ENCODE measurements at places on chromosomes 7 and 10. TPM values are rescaled to one million over a fixed set of nuclear protein-coding genes. Genes with fewer than 3 reads are reported as not detected.

CHRM2 gene
- 1.1 TPM for total RNA-seq

FAM25A gene
- total RNA-seq = not detected

IRF5 gene
- 29.4 TPM for total RNA-seq

DDC gene
- 3.1 TPM for total RNA-seq

GRCh38 chr7:375321-375831 lies 85.4 kb downstream of the FOXL3 start:
- peak; percentile 57 for DNase-seq
- no peaks in the 10 kb centered on the region for H3K27me3 ChIP-seq
- no peaks in the 10 kb centered on the region for H3K36me3 ChIP-seq
- no peak overlapping the region for H3K4me3 ChIP-seq
- H3K4me1 ChIP-seq = peaks cover 13% of the 10 kb centered on the region

GRCh38 chr7:6015917-6016652 lies 7.0 kb downstream of the AIMP2 start:
- peak; percentile 78 for DNase-seq
- no peaks in the 10 kb centered on the region for H3K27me3 ChIP-seq
- peaks cover 46% of the 10 kb centered on the region for H3K36me3 ChIP-seq
- H3K27ac ChIP-seq = no peak overlapping the region

DNA sequence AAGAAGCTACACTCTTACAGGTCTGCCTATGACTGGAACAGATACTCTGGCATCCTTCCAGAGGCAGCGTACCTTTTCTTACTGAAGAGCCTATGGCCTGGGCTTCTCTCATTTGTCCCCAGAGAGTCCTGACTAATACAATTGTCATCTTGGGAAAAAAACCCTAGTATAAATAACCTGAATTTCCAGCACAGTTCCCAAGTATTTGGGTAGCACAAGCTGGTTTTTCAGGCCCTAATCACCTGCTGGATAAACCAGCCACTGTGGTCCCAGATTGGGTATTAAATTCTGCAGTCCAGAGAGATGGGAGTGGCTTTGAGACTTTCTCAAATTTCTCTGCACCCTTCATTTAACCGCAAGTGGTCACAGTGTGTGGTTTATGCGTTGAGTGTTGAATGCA lies 186.8 kb upstream of the NEBL start:
- H3K36me3 ChIP-seq = no peaks in the 10 kb centered on the region
- H3K27ac ChIP-seq = no peak overlapping the region
- no peak overlapping the region for H3K4me3 ChIP-seq
- H3K4me1 ChIP-seq = no peaks in the 10 kb centered on the region
- DNase-seq = no peak

DNA sequence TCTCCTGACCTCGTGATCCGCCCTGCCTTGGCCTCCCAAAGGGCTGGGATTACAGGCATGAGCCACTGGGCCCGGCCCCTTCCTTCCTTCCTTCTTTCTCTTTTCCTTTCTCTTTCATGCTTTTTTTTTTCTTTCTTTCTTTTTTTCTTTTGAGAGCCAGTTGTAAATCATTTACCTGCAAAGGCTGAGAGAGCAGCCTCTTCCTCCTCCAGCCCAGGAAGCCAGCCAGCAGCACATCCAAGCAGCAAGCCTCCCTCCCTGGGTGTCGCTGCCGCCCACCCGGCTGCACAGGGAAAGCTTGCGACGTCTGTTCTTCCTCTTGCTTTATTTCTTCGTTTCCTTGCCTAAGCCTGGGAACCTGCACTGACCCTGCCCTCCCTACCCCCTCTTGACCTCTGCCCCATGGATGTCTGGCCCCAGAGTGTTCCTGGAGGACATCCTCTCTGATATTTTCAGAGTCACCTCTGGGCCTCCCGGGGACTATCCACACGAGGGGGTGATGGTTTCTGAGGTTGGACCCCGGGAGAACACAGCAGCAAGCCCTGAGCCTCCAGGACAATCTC lies 62.8 kb upstream of the MYL10 start:
- no peak for DNase-seq
- no peaks in the 10 kb centered on the region for H3K36me3 ChIP-seq
- no peak overlapping the region for H3K27ac ChIP-seq
- H3K4me1 ChIP-seq = peaks cover 9% of the 10 kb centered on the region
- no peaks in the 10 kb centered on the region for H3K27me3 ChIP-seq

GRCh38 chr7:22292531-22292930 lies 64.4 kb downstream of the RAPGEF5 start:
- no peak overlapping the region for H3K4me3 ChIP-seq
- no peaks in the 10 kb centered on the region for H3K27me3 ChIP-seq
- H3K4me1 ChIP-seq = peaks cover 13% of the 10 kb centered on the region
- H3K36me3 ChIP-seq = no peaks in the 10 kb centered on the region
- H3K27ac ChIP-seq = no peak overlapping the region

- H3K36me3 ChIP-seq = no peaks in the 10 kb centered on the region
- no peaks in the 10 kb centered on the region for H3K27me3 ChIP-seq
- H3K4me3 ChIP-seq = no peak overlapping the region
- DNase-seq = no peak
- no peak overlapping the region for H3K27ac ChIP-seq
Measured at GRCh38 chr7:146096994-146097393, 19.6 kb upstream of the CNTNAP2 start.

GRCh38 chr7:1851721-1852516 lies 181.8 kb downstream of the ELFN1 start:
- DNase-seq = peak; percentile 51
- no peaks in the 10 kb centered on the region for H3K27me3 ChIP-seq
- H3K36me3 ChIP-seq = no peaks in the 10 kb centered on the region
- H3K4me1 ChIP-seq = no peaks in the 10 kb centered on the region

GRCh38 chr10:79105150-79105739 lies 36.5 kb downstream of the ZMIZ1 start:
- DNase-seq = no peak
- H3K4me3 ChIP-seq = no peak overlapping the region
- H3K4me1 ChIP-seq = peaks cover 70% of the 10 kb centered on the region
- H3K36me3 ChIP-seq = peaks cover under 1% of the 10 kb centered on the region
- peak overlapping the region; percentile 37 for H3K27ac ChIP-seq
- no peaks in the 10 kb centered on the region for H3K27me3 ChIP-seq

DNA sequence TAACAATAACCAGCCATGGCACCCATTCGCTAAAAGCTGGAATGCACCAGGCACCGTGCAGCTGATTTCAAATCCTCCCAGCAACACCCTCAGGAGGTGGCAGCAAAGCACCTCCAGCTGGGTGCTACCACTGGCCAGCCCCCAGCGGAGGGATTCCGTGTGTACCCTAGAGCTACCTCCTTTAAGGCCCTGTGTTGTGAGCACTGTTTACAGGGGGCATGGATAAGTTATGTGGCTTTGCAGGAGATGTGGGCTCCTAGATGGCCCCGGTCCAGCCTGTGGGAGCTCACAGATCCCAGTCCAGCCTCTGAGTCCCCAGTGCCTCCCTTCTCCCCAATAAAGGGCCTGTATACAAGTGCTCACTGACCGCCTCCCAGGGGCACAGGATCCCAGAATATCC lies 27.1 kb downstream of the TNRC18 start:
- H3K27me3 ChIP-seq = no peaks in the 10 kb centered on the region
- DNase-seq = peak; percentile 83
- H3K36me3 ChIP-seq = peaks cover 28% of the 10 kb centered on the region
- H3K4me3 ChIP-seq = peak overlapping the region; percentile 65
- peaks cover 29% of the 10 kb centered on the region for H3K4me1 ChIP-seq
- H3K27ac ChIP-seq = peak overlapping the region; percentile 91

GRCh38 chr10:101000127-101000914 lies 713 bp downstream of the LZTS2 start:
- H3K4me1 ChIP-seq = peaks cover 43% of the 10 kb centered on the region
- peaks cover 28% of the 10 kb centered on the region for H3K36me3 ChIP-seq
- peak overlapping the region; percentile 92 for H3K4me3 ChIP-seq
- H3K27me3 ChIP-seq = no peaks in the 10 kb centered on the region
- DNase-seq = no peak

GRCh38 chr10:119103903-119104653 lies at the start of gene DENND10:
Gene DENND10, plus strand, starts transcription at chr10:119104113. Its CDS starts 30 bp downstream, at chr10:119104143.
- peaks cover 11% of the 10 kb centered on the region for H3K36me3 ChIP-seq
- peaks cover 10% of the 10 kb centered on the region for H3K4me1 ChIP-seq
- DNase-seq = peak; percentile 90

DNA sequence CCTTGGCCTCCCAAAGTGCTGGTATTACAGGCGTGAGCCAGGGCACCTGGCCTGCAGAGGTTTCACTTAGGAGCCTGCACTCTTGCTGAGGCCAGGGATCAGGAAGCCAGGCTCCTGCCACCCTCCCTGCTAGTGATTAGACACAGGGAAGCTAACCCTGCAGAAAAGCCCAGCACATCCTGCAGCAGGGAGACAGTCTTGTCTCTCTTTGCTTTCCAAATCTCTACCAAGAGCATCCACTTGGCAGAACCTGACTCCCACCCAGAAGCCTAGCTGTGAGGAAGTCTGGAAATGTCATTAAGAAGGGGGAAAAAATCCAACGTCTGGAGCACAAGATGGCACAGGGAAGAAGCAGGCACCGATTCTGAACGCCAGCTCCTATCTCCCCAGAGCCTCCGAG lies 8.0 kb upstream of the FAM171A1 start:
- H3K27me3 ChIP-seq = peaks cover 5% of the 10 kb centered on the region
- H3K4me1 ChIP-seq = no peaks in the 10 kb centered on the region
- H3K27ac ChIP-seq = no peak overlapping the region
